ENCODE measurements at places on chromosomes 5 and 9. TPM values are rescaled to one million over a fixed set of nuclear protein-coding genes. Genes with fewer than 3 reads are reported as not detected.

Gene OBP2B
- total RNA-seq, result not detected

Gene ABHD17B
- 21.3 TPM for total RNA-seq

Gene PCDHGA3
- total RNA-seq, result 0.17 TPM

Gene EXOSC3
- total RNA-seq, result 24.6 TPM

Gene CRB2
- 2.4 TPM for total RNA-seq

Gene ADAMTSL1
- 12.6 TPM for total RNA-seq

Gene DND1
- total RNA-seq, result 1.4 TPM

Gene SPINK1
- not detected for total RNA-seq

Gene RORB
- 0.17 TPM for total RNA-seq

Gene HTR4
- not detected for total RNA-seq

Gene SYK
- total RNA-seq, result 0.41 TPM

Gene PCSK1
- 0.48 TPM for total RNA-seq

Gene SLC25A2
- total RNA-seq, result 0.25 TPM

Gene MAMDC2
- 135 TPM for total RNA-seq

Gene TRIP13
- total RNA-seq, result 8.5 TPM

Gene NEUROG1
- not detected for total RNA-seq

Gene CAPSL
- total RNA-seq, result not detected

Gene FBP1
- not detected for total RNA-seq

Gene SPARC
- total RNA-seq, result 15,667 TPM

Gene FOXD4L4
- not detected for total RNA-seq

All from astrocyte (in vitro differentiated cells and primary cell).